ENCODE measurements at places on chromosomes 4 and X.

DNA sequence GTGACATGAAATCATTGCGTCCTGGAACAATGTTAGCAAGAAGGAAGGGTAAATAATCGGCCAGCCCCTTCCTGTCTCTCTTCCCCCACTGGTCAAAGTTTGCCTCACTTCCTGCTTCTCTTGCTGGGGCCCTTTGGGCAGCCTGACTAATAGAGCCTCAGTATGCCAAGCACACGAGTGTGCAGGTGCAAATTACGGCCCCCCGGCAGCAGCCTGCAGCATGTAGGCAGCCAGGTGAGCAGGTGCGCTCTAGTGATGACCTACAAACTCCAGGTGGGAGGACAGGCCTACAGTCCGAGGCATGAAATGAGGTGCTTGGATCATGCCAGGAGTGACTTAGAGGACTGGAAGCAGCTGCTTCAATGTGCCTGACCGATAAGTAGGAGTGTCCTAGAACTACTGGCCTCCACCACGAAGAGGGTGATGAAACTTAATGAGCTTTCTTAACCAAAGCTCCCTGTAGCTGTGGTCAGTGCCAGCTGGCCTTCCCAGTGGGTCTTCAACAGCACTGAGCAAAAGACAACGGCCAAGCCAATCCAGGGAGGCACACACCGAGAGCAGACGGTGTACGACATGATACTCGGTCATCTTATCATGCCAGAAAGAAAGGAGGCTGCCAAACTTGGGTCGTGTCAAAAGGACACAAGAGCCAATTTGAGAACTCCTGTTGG, 26.1 kb upstream of the FAT1 start:
- DNase-seq = no peak

- no peak for DNase-seq
These were observed 85.6 kb downstream of the CPE start for GRCh38 chr4:165464376-165464775.

DNA sequence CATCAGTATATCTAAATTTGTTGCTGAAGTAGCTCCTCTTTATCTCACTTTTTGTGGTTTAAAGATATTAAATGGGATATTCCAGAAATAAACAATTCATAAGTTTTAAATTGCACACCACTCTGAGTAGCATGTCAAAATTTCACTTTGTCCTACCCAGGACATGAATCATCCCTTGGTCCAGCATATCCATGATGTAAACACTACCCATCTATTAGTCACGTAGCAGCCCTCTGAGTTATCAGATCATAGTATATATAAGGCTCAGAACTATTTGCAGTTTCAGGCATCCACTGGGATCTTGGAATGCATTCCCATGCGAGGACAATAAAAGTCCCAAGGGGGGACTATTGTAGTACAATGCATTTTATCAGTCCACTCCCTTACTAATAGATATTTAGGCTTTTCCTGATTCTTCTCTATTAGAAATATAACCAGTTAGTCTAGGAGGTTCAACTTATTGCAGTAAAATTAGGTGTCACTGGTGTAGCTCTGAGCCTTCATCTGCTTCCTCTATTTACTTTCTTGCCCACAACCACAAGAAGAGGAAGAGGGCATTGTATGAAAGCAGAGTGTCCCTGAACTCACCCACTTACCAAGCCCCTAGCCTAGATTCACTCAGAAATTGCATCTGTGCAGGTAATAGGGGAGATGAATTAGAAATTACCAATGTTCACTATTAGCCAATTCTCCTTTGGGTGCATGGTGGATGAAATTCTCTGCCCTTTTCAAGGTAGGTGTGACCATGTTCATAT, 409.8 kb upstream of the GALNT7 start:
- DNase-seq = no peak

- no peak for DNase-seq
These were observed 50.0 kb upstream of the AADAT start for GRCh38 chr4:170139764-170140163.

- peak; percentile 94 for DNase-seq
These were observed 213.1 kb downstream of the TRAM1L1 start for GRCh38 chr4:116872308-116872707.

DNA sequence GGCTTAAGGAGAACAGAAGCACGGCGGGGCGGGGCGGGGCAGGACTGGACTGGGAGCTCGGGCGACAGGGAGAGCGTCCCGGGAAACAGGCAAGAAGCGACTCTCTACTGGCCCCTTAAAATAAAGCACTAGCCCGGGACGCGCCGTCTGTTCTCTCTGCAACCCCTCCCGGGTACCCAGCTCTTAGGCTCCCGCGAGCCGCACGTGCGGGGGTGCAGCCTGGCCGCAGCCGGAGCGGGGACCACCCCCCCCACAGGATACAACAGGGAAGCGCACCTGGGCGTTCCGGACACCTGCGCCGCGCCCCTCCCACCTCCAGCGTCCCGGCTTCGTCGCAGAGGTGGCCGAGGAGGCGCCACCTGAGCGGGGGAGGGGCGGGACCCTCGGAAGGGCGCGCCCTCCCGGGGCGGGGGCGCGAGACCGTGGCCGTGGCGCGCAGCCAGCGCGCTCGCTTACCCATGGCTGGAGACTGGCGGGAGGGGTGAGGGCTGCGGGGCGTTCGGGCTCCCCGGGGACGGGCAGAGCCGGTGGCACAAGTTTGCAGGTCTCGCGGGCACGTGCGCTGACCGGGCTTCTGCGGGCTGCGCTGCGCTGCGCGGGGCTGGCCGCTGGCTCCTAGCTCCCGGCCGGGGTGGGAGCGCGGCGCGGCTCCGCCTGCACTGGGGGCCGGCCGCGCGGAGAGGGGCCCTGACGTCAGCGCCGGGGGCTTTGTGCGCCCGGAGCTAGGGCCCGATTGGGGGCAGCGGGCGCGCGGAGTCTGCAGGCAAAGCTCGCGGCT, 91.5 kb downstream of the GEMIN8 start:
- DNase-seq = no peak

- DNase-seq = no peak
These were observed 24.8 kb downstream of the PDHA1 start for GRCh38 chrX:19368576-19368975.

DNA sequence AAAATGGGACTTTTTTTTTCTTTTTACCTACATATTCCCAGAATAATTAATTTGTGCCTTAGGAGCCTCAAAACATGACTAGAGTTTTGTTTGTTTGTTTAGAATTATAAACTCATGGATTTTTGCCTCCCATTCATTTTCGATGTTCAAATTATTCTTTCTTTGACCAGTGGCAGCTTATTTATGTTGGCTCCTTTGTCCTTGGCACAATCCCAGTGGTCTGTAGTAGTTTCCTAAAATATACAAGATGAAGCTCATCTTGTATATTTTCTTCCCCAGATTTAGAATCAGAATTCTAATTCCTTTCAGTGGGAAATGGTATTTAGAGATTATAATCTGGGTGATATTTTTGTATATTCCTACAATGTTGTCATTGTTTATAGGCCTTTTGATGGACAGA, 27.2 kb downstream of the DCK start:
- no peak for DNase-seq

DNA sequence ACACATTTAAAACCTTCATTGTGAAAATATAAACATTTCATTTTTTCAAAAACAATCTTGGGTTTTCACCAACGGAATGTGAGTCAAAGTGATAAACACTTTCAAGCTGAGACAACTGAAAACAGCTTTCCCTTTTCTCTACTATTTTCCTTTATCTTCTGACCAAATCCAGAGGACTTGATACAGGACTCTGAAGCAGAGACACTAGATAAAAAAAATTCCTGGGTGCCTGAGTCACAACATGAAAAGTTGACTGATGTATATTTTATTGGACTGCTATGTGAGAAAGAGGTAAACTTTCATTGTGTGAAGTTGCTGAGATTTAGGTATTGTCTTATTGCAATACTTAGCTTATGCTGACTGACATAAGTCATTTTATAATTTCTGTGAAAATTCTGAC, 411.2 kb downstream of the SPOCK3 start:
- DNase-seq = no peak

DNA sequence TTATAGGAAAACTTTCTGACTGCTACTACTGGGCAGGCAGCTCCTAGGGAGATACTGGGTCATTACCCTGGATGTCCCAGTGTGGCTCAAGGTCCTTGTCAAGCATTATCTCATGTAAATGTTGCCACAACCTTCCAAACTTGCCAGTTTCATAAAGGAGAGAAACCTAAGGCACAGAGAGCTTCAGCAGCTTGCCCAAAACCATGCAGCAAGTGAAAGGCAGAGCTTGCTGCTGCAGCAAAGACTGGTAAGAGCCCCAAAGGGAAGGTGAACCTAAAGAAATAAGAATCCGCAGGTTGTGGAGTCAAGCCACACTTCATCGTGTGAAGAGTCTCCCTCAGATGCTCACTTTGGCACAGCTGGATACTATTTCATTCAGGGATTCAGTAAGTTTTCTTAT, 2.3 kb downstream of the MPP1 start:
- DNase-seq = no peak

DNA sequence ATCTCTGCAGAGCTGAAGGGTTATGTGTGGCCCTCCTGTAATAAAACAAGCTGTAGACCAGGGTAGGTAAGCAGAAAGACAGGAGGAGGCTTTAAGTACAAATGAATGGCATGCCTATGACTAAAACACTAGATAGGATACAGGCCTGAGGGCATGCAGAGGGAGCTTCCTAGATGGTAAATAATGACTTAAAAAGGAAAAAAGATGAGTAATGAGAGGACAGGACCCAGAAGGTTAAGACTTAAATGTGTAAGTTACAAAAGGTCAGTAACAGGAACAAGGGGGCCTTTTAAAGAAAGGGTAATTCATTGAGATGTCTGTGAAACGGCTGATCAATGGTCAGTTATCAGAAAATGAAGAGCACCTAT, 194.8 kb downstream of the SOWAHB start:
- no peak for DNase-seq

GRCh38 chr4:95939141-95939540, 99.2 kb downstream of the PDHA2 start:
- DNase-seq = no peak

DNA sequence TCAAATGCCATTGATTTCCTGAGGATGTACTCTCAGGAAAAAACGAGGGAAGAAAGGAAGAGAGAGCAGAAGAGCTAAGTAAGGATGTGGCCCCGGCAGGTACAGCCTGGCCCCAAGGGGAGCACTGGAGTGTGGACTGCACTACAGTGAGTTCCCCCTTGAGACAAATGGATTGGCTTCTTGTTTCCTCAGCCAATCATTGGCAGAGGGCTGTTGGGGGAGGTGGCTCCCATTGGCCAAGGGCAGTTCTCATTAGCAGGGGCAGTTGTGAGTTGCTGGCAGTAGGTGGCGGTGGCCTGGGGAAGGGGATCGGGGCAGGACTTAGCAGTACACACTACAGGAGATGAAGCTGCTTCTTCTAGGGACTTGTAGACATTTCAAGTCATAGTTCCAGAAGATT, 24.1 kb upstream of the OCIAD2 start:
- DNase-seq = no peak

DNA sequence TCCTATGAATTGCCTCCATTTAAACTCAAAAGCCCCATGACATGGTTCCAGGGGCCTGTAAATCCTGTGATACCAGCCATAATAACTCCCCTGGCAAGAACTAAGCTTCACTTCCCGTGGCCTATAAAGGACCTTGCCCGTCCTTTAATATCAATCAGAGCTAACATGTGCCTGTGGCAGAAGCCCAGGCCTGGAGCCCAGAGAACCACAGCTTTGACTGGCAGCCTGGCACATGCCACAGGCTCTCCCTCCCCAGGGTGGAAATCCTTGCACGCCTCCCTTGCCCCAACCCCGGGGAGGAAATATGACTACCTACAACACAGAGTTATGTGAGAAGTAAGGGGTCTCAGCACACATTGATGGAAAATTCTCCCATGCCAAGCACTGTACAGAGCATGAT, 287.4 kb downstream of the RAB28 start:
- DNase-seq = no peak

DNA sequence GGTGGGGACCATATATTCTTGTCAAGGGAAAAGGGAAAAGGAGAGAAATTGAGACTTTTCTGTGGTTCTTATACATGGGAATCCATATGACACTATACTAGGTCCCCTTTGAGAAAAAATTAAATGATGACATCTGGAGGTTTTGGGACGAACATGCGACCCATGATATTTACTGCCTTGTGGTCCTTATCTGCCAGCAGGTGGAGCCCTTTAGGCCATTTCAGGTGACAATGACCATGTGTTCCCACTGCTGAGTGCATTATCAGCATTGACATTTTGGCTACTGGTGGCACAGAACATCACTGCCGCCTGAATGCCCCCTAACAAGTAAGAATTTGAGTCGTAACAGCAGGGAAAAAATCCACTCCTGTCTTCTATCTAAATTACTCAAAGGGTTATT, 843.4 kb downstream of the FSTL5 start:
- no peak for DNase-seq

DNA sequence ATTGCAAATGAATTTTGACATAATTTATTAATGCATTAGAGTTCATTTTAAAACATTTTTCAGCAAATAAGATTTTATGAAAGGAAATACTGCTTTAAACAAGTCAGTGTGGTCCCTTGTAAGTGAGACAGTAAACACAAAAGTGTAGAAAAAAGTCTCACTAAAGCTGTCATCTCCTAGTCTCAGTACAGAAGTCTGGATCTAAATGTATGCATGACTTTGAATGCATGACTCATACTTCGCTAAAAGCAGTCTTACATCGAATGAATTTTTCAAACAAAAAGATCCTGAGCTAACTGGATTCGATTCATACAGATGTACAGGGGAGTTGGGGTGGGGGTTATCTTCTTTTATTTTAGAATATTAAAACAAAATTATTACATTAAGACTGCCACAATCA, 207.4 kb upstream of the VCX start:
- no peak for DNase-seq

- no peak for DNase-seq
These were observed 290.3 kb downstream of the LDB2 start for GRCh38 chr4:16608123-16608522.

GRCh38 chrX:19723427-19723826, 164.0 kb downstream of the SH3KBP1 start:
- DNase-seq = no peak

DNA sequence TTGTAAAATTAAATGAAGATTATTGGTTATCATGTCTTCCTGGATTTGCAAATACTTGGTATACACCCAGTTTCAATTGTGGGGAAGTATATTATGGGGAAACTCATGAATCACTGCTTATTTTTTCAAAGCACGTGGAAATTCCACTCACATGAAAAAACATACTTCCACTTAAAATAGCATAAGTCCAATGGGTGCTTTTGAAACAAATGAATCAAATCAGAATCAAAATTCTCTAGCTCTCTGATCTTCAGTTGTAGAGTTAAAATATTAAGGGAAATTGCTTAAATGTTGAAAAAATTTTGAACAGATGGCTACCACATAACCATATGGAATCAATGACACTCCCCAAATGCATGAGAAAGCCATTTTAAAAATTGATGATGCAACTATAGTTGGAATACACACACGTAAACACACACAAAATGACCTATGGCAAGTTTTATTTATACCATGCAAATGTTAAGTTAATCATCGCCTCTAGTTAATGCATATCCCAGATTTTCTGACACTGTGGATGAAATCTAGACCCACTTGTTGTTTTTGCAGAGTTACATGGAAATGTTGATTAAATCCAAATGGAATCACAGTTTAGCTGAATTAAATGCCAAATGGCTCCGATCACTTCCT, 93.2 kb downstream of the ARSF start:
- DNase-seq = peak; percentile 1

GRCh38 chr4:121697564-121697963, 784 bp upstream of the ANXA5 start:
- no peak for DNase-seq

Measured in NCI-H446 treated with DMSO at 0.1 percent for 48 hours (cell line).